CD4-positive, alpha-beta T cell treated with Interferon gamma for 1 hour (primary cell): ENCODE measurements at places on chromosomes 12 and 14.

DNA sequence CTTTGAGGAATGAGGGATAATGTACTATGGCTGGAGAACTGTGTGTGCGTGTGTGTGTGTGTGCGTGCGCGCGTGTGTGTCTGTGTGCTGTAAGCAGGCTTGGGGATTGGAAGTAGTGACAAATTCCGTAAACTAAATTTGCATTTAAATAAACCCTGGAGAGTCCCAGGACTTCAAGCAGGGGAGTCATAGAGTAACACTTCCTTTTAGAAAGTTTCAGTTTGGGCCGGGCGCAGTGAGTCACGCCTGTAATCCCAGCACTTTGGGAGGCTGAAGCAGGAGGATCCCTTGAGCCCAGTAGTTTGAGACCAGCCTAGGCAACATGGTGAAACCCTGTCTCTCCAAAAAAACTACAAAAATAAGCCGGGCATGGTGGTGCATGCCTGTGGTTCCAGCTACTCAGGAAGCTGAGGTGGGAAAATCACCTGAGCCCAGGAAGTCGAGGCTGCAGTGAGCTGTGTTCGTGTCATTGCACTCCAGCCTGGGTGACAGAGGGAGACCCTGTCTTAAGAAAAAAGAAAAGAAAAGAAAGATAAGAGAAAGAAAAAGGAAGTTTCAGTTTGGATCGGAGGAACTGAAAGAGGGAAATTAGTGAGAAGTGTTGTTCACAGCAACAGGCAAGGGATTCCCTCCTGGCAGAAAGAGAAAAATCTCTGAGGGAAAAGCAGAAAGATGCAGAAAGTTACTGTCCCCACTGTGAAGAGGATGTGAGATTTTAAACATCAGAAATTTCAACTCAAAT, 222.7 kb upstream of the SOX5 start:
- peak; percentile 1 for DNase-seq

- no peak for DNase-seq
These were observed 60.5 kb downstream of the ERGIC2 start for GRCh38 chr12:29320295-29321085.

DNA sequence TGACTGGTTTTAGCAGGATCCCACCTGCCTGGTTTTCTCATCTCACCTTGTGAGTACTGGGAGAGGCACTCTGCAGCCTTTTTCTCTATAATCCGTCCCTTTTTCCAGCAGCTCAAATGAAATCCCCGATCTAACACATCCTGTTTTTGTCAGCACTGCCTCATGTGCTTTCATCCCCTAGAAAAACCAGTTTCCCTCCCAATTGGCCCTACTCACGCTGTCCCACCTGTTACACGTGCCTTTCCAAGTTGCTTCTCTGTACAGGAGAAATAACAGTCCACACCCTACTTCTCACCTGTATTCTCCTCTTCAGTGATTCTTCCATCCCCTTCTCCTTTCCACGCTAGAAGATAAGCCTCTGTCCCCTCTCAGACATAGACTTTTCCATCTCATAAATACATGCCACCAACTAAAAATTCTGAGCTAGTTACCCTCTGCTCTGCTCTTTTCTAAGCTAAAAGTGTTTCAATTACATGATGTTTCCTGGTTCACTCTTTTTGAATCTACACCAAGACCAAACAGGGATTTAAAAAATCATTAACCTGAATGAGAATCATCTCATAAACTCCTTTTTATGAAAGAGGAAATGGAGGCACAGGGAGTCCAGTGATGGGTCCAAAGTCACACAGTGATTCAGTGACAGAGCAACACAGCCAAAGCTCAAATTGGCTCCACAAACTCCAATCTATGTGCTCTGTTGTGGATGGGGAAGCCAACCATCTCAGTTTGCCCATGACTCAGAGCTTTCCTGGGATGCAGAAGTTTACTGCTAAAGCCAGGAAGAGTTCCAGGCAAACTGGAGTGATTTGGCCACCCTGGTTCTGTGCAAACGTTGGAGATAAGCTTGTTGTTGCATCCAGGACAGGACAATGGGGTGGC, 240.0 kb upstream of the TMEM132C start:
- DNase-seq, result no peak

DNA sequence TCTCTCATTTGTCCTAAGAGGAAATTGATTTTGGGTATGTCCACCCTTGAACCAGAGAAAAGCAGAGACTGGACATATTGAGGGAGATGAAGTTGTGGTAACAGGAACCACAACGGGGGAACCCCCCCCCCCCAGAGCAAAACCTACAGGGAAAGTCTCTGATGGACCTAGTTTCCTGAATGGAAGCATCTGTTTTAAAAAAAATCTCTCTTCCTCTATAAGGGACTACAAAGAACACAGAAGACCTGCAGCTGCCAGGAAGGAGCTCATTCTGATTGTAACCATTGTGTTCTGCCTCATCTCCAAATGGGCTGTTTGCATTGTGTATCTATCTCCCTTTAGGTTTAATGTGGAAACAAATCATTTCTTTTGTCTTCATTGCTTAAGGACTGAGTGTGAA, 13.4 kb downstream of the C1S start:
- no peak for DNase-seq

DNA sequence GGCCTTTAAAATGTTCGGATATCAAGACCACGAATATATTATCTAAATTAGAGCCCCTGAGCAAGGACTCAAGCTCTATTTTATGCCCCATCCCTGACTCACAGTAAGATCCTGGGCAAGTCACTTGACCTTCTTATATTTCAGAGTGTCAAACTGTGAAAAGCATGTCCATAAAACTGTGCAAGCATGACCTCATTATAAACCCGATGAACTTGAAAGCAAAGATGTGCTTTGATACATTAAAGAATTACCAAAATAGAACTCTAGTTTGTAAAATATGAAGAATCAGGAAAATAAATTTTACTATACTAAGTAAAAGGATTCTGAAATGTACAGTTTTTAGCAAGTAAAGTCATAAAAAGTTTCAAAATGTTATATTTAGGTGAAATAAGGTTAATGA, 2.9 kb upstream of the CALM1 start:
- DNase-seq, result no peak

DNA sequence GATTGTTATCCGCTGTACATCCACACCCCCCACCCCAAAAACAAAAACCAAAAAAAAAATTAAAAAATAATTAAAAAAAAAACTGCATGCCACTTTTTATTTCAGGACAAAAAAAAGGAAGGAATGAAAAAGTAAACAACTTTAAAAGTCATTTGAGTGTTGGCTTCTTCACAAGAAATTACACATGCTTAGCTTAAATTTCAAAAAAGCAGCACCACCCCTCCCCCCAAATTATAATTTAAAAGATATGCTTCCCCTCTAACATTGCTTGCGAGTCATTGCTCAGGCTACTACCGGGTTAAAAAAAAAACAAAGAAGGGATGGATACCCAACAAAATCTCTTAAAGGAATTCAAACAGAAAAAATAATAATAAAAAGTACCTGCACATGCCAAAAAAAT, 98.5 kb downstream of the BCL11B start:
- DNase-seq, result no peak

GRCh38 chr12:132084621-132085290, 59.4 kb downstream of the DDX51 start:
- peak; percentile 57 for DNase-seq

DNA sequence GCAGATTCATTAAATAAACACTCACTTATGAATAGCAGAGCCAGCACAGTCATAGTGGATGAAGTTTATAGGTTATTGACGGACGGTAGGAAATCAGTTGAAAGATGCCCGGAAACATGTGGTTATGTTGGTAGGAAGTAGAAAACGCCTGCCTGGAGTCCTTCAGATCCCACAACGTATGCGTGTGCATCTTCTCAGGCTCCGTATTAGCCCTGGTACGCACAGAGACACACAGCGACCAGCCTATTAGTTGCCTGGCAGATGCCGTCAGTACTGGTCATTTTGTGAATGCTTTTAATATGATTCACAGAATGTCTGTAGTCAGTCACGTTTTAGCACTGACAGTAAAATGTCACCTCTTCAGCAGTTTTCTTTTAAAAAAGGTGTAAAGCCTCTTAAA, 196.4 kb downstream of the RGS6 start:
- DNase-seq, result no peak

GRCh38 chr12:107320929-107321631, 227.7 kb upstream of the CRY1 start:
- peak; percentile 78 for DNase-seq

GRCh38 chr12:113474635-113475436, 3.2 kb upstream of the LHX5 start:
- DNase-seq, result no peak

DNA sequence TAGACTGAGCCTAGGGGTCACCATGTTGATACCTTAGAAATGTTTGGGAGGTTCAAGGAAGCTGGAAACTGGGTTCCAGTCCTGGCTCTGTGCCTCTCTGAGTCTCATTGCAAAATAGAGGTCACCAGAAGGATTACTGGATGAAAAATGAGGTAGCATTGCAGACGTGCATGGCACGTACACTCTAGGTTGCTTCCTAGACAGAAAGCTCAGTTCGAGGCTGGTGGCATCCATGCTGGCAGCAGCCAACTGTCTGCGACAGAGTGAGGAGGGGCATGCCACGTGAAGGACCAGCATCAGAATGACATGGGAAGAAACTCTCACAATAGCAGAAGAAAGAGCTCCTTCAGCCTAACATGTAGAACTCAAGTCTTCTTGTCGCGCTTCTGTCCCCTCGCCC, 4.6 kb upstream of the CYP46A1 start:
- no peak for DNase-seq

- no peak for DNase-seq
These were observed 5.1 kb downstream of the SLC6A12 start for GRCh38 chr12:208813-209212.

- DNase-seq, result no peak
These were observed 14.4 kb downstream of the EVL start for GRCh38 chr14:100079726-100080005.

- DNase-seq, result no peak
These were observed 206.5 kb upstream of the EEA1 start for GRCh38 chr12:93135286-93136239.

DNA sequence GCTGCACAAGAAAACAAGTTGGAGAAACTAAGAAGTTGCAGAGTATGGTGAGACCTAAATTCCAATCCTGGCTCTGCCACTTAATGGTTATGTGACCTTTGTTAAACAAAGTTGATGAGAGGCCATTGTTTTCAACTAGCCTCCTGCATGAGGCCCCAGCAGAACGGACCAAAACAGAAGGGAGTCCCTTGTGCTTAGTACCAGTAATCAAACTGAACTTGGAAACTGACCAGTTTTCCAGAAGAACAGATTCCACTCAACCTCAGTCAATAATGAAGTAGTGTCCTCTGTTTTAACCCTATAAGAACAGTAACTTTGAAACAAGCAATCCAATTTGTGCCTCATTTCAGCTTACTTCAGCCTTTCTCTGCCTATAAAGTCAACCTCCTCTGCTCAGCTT, 69.9 kb downstream of the C12orf56 start:
- DNase-seq, result no peak

GRCh38 chr12:50625029-50625925, 120.5 kb downstream of the DIP2B start:
- DNase-seq, result no peak

DNA sequence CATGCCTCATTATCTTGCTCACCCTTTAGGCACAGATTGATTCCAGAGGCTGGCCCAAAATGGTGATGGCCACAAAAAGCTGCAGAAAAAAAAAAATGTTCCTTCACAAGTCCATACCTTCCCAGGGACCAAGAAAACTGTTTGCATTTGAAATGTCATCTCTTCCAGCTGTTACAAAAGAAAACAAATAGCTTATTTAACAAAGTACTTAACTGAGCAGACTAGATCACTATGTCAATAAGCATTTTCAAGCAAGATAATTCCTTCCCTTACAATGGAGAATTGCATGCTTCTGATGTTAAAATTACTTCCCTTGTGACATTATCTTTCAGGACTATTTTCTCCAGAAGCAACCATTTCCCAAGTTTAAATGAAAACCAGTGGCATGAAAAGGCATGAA, 377.9 kb upstream of the KITLG start:
- DNase-seq, result no peak

GRCh38 chr12:118537481-118537917, 161.1 kb downstream of the SUDS3 start:
- no peak for DNase-seq

DNA sequence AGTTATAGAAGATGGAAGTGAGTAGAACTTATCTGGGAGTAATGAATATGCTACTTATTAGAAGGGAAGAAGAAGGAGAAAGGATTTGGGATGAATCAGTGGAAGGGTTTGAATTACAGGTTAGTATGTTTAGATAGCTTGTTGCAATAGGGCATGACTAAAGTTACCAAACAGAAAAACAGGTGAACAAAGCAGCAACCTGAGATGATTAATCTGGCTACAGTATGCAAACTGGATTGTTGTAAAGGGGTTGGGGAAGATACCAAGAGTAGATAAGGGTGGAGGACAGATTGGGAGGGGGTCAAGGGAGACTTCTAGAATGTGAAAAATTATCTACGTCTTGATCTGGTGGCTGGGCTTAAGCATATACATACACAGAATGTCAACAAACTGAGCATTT, 73.4 kb upstream of the CLEC14A start:
- DNase-seq, result no peak

- no peak for DNase-seq
These were observed 120.8 kb downstream of the RALGAPA1 start for GRCh38 chr14:35688126-35688826.

GRCh38 chr12:103778781-103779180, 62.3 kb downstream of the NT5DC3 start:
- no peak for DNase-seq

DNA sequence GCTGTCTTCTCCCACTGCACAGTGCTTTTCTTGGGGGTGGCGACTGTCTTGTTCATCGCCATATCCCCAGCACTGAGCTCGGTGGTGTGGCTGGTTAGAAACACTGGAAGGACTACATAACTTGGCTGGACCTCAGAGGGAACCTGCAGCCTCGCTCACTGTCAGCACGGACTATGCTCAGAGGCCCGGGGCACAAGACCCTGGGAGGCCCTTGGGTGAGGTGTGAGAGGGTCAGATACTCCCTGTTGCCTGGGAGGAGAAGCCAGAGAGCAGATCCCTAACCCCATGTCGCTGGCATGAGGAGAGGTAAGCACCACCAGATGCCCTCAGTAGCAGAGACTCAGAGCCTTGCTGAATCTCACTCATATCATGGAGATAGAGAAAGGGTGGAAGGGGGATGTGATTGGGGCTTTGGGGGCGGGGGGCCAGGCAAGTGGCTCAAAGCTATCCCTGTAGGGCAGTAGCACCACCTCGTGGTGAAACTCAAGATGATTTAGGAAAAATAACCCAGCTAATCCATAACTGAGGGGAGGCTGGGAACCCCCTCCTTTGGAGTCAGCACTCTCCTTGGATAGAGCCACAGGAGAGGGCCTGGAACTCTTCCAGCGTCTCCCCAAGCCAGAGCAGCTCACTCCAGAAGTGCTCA, 18.7 kb upstream of the HDAC7 start:
- peak; percentile 31 for DNase-seq

DNA sequence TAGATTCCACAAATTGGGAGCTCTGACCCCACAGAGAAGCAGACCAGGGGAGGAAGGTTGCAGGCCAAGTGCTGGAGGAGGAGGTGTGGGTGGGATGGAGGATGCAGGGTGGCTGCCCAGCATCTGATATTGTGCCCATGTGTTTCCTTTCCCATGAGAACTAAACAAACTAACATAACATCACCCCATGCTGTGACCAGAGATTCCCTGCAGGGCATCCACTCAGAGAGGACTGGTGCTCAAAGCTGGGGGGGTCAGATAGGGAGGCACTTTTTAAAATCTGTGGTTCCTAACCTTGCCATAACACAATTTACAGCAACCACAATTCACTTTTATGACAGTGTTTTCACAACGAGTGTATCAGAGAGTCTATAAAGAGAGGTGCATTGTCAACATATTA, 1277.6 kb downstream of the AACS start:
- no peak for DNase-seq

- DNase-seq, result no peak
These were observed 67.5 kb downstream of the CHST11 start for GRCh38 chr12:104524034-104524832.

- no peak for DNase-seq
These were observed 46.7 kb upstream of the EVL start for GRCh38 chr14:100018482-100018881.
